ENCODE measurements at places on chromosomes 3 and 15.

DNA sequence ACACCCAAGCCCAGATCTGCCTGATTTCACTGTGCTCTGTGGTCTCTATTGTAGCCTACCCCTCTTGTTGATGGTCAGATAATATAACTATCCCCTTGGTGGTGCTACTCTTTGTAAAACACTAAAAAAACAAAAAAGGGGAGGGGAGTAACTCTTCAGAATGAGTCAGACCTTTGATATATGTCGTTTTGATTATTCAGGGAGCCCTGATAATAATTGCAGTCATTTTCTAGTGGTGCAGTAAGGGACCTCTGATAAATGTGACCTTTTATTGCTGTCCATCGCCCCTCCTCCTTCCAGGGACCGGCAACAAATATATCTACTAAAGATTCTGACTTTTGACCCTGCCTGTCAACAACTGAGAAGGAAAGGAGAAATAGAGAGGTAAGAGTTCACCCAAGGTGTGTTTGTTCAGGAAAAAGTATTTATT lies 45.1 kb upstream of the MAGI1 start:
- no peak for DNase-seq

DNA sequence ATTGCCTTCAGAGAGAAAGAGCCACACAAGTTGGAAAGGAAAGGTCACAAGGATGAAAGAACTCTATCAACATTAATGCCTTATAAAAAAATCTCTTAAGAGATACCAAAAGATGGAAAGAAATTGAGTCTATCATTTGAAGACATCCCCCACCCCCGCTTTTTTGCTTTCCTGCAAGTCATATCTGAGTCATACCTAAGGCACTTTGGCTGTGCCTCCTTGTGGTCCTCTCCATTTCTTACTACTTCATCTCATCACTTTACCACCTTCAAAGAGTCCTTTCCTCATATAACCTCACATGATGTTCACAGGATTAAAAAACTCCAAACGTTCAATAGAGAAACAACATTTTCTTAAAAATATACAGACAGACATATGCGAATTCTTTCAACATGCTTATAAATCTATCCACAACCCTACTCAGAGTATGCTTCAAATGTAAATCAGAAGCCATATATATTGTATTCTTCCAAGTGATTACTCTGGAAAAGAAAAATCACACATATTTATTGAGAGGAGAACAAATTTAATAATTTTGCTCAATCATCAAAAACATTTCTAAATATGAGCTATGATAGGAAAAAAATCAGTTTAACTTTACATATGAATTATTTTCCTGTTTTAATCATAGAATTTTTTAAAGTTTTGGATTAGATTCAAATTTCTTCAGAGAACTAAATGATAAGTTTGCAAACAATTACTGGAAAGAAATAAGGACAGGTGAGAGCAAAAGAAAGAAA lies 1003.9 kb upstream of the CFAP20DC start:
- DNase-seq: no peak

DNA sequence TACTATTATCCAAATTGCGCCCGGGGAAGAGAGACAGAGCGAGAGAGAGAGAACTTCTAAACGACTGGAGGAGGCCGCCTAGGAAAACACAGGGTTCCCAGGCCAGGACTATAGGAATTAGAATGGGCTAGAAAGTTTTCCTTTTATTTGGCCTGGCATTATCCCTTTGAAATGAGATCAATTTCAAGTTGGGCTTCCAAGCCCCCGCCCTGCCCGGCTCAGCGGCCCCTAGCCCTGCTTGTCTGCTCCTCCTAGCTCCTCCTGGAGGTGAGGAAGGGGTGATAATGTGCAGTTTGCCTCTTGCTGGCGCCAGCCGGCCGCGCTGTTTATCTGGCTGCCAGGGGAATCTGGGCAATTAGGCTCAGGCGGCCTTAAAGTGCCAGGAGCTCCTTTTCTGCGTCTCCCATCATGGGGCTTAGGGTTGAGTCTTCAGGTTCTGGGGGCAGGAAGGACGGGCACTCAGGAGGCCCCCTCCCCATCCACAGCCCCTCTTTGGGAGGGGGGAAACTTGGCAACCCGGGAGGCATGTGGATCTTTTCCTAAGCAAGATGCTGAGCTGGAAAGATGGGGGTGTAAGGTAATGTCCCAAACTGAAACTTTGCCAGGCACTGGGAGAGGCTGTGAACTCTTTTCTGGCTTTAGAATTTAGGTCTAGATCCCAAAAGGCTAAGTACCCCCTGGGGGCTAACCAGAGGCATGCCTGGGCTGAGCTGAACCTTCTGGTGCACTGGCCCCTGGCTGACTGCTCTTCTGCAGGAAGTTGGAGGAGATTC lies 5.5 kb downstream of the SMAD6 start:
- peak; percentile 32 for DNase-seq

DNA sequence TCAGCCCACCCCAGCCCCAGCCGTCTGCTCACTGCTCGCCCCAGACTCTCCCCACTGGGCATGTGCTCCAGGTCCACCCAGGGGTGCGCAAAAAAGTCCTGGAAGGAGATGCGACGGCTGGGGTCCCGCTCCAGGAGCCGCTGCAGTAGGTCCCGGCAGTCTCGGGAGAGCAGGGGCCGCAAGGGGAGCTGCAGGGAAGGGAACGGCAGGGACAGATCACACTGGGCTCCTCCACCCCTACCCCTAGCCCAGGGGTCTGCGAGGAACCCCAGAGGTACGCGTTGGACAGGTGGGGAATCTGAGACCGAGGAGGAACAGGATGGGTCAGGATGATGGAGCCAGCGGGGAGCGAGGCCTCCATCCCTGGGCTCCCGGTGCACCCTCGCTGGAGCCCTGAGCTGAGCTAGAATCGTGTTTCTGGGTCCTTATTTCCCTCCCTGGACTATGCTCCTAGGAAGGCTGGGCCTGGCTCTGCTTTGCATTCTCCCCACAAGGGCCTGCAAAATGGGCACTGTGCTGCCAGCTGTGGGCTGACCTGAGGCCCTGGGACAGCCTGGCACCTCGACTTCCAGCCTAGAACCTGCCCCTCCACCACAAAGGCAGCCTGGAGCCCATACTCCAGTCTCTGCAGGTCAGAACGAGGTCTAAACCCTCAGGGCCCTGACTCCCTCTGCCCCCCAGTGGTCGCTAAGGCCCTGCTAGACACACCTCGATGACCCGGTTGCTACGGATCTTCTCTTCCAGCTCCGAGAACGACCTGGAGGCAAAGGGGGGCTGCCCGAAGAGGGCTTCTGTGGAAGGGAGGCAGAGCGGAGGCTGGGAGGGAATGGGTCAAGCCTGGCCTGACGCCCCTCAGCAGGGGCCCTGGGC lies 3.2 kb downstream of the ULK3 start:
- no peak for DNase-seq

GRCh38 chr15:44482090-44482489 lies 54.7 kb downstream of the CTDSPL2 start:
- no peak for DNase-seq

DNA sequence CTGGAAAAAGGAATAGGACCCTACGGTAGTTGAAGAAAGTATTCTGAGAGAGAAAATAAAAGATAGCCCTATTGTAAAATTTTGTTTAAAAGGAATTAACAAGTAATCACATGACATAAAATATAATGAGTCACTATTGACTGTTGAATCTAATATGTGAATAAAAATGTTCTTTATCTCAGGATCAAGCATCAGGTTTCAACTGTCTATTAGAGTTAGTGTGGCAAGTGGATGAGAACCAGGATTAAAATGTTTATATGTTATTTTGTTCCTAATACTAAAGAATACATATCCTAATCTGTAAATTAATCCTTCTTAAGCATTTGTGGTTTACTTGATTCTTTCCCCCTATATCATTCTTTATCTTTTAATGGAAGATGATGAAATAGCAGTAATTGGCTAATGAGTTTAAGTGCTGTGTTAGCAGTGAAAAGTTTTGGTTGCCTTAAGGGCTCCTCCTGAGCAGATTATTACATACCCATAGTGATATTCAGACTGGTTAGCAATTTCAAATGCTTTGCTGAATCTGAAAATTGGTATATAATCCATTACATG lies 101.8 kb upstream of the BCHE start:
- no peak for DNase-seq

GRCh38 chr3:39156421-39156820 lies 3.0 kb upstream of the CSRNP1 start:
- no peak for DNase-seq

DNA sequence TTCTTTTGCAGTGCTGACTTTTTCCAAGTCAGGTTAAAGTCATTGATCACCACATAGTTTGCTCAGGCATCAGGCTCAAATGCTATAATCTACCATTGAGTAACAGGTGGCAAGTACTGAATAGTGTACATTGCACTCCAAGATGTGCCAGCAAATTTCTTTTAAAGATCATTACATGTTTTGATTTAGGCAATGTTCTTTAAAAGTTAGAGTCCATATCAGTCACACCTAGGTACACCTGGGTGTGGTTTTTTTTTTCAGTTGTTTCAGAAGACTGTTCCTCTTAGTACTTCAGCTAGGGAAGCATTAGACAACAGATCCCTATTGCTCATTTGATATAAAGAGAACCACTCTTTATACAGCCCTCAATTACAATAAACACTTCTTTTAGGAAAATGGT lies 10.6 kb upstream of the SLC4A7 start:
- no peak for DNase-seq

GRCh38 chr15:32855942-32856341 lies 138.1 kb downstream of the GREM1 start:
- DNase-seq: no peak

DNA sequence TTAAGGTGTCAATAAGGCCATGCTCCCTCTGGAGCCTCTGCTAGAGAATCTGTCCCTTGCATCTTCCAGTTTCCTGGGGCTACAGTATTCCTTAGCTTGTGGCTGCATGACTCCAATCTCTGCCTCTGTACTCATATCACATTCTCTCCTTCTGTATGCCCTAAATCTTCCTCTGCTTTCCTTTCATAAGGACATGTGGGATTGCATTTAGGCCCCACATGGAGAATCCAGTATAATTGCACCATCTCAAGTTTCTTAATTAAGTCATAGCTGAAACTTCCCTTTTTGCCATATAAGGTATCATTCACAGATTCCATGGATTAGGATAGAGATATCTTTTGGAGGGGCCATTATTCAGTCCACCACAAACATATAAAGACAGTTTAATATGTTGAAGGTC lies 409.8 kb upstream of the TMCO5A start:
- no peak for DNase-seq

GRCh38 chr3:134708671-134709070 lies 57.8 kb upstream of the KY start:
- no peak for DNase-seq

GRCh38 chr15:98003996-98004395 lies 43.5 kb downstream of the ARRDC4 start:
- no peak for DNase-seq

DNA sequence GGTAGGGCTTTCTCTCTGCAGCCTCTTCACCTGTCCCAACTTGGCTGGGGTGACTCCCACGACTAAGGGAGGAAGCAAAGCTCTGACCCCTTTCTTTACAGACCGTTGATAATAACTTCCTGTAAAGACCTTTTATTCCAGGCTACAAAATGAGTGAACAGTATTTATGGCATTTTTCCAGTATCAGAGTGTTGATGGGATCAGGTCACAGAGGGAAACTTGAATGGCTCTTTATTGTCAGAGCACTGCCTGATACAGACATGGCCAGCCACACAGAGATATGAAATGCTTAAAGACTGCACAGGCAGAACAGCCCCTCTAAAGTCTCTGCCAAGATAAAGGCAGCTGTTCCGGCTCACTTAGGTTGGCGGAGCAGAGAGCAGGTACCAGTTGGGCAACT lies 1033.9 kb upstream of the NR2F2 start:
- no peak for DNase-seq

- DNase-seq: no peak
Observed at GRCh38 chr3:139559541-139559940, 20.0 kb upstream of the RBP1 start.

GRCh38 chr3:177107461-177108239 lies 89.6 kb downstream of the TBL1XR1 start:
- no peak for DNase-seq

- DNase-seq: no peak
Observed at GRCh38 chr3:119873646-119874045, 91.7 kb downstream of the NR1I2 start.

- peak; percentile 76 for DNase-seq
Observed at GRCh38 chr3:18189282-18190050, 235.7 kb downstream of the SATB1 start.

GRCh38 chr15:56056626-56057025 lies 63.2 kb upstream of the NEDD4 start:
- DNase-seq: no peak

- peak; percentile 24 for DNase-seq
Observed at GRCh38 chr15:55619783-55620182, 31.6 kb upstream of the PYGO1 start.

DNA sequence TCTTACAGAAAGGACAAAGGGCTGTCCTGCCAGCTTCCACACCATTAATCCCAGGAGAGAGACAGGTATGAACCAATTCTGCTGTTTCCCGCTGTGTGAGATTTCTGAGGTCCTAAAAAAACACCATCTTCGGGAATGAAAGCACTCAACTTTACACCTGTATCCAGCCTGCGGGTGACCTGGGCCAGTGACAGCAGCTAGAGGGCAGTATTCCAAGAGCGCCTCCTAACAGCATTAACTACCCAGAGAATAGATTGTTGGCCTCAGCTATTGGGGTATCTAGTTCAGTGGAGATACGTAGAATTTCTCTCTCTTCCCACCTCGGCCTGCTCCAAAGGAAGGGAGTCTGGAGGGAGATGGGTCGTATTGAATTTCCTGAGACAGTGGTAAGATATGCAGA lies 55.1 kb downstream of the WDR76 start:
- DNase-seq: no peak

- DNase-seq: no peak
Observed at GRCh38 chr15:57477736-57478522, 101.6 kb downstream of the CGNL1 start.

- DNase-seq: no peak
Observed at GRCh38 chr3:13509816-13510192, 29.7 kb downstream of the HDAC11 start.

DNA sequence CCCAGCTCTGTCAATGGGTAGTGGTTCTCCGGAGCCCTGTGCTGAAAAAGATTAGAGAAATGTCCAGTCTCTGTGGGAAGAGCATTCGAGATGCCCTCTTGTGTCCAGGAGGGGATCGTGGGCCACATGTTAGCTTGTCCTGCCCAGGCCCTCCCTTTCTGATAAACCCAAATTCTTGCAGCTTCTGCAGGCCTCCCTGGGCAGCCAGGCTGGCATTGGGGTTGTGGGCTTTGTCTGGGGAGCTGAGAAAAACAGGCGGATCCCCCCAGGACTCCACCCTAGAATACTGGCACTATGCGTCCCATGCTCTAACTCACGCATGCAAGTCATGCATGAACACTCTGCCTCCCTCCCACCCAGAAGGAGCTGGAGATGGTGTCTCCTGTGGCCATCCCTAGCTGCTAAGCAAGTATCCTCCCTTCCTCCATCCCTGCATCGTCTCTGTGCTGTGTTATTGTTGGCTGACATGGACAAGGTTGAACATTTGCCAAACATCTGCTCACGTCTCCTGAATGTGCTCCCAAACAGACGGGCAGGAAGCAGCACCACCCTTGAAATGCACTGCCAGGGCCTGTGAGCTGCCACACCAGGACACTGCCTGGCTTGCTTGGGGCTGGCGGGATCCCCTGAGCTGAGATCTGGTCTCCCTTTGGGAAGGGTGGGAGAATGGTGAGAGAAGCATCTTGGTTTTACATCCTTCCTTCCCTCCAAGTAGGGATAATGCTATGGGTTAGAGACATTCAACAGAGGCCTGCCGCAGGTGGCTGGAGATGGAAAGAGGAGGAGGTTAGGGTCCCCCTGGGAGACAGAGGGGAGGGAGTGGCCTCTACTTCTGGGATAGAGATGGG lies 26.5 kb downstream of the CFAP161 start:
- peak; percentile 45 for DNase-seq

- no peak for DNase-seq
Observed at GRCh38 chr3:129409541-129409940, 18.9 kb downstream of the EFCAB12 start.

Measured in RPMI8226 (cell line).